ENCODE measurements at places on chromosomes 3 and 15. TPM values are rescaled to one million over a fixed set of nuclear protein-coding genes. Genes with fewer than 3 reads are reported as not detected.

The CTSH gene
- 57.9 TPM for total RNA-seq

The CTDSPL gene
- total RNA-seq = 31.0 TPM

The ANKUB1 gene
- total RNA-seq = 3.3 TPM

The SQOR gene
- 13.3 TPM for total RNA-seq

DNA sequence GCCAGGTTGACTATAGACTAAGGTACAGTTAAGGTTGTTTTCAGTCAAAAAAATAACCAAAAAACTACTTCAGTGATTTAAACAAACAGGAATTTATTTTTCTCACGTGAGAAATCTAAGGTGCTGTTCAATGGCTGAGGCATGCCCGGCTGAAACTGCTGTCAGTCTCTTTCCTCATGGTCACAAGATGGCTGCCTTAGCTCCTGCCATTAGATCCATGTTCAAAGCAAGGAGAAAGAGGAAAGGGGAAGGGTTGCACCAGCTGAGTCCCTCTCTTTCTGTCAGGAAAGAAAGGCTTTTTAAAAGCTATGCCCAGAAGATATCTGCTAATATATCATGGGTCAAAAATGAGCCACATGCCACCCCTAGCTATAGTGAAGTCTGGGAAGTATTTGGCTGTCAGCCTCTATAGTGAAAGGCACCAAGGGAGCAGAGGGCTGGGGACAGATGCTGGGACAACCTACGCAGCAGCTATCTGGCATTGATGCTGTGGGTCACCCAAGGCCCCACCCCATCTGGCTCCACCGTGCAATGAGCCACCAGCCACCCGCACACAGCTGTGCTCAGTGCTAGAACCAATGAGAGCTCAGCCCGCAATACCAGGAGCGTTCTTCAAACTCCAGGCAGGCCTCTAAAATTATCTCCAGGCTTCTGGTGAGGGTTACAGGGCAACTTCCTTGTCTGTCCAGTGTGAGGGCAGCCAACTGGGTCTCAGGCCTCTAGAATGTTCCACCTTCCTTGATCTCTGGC, 64.7 kb upstream of the GATA2 start:
- no peaks in the 10 kb centered on the region for H3K36me3 ChIP-seq
- peaks cover 26% of the 10 kb centered on the region for H3K27me3 ChIP-seq
- DNase-seq = no peak
- no peak overlapping the region for H3K4me3 ChIP-seq
- no peak overlapping the region for H3K27ac ChIP-seq
- peaks cover 14% of the 10 kb centered on the region for H3K4me1 ChIP-seq

DNA sequence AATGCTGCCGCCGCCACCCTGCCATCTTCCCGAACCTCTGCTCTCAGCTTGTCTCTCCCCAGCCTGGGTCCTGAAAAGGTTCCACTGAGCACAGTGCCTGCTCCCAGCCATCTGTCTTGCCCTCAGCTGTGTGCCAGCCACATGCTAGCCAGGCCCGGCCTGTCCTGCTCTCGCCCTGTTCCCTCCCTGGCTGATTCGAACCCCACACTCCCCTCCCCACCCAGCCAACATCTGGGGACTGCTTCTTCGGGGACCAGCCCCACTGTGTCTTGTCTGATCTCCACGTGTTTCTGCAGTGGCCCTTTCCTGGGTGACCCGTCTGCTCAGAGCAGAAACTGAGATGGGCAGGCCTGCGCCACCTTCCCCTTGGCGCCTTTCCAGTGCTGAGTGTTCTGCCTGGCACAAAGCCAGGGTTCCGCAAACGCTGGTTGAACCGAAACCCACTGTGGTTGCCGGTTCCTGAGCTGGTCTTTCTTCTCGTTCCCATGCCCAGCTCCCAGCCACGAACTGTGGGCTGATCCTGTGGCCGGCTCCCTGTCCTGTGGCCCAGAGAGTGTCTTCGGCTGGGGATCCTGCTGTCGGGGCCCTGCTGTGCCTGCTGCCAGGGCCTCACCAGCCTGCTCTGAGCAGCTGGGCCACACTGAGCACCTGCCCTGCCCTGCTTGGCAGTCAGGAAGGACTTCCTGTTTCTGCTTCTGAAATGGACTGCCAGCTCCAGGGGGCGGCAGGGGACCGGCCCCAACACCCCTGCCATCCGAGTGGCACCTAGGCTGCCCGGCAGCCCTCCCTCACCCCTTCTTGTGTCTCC, 62.7 kb upstream of the KLF13 start:
- no peaks in the 10 kb centered on the region for H3K27me3 ChIP-seq
- DNase-seq = no peak
- peaks cover 41% of the 10 kb centered on the region for H3K4me1 ChIP-seq
- H3K36me3 ChIP-seq = no peaks in the 10 kb centered on the region
- H3K4me3 ChIP-seq = no peak overlapping the region

DNA sequence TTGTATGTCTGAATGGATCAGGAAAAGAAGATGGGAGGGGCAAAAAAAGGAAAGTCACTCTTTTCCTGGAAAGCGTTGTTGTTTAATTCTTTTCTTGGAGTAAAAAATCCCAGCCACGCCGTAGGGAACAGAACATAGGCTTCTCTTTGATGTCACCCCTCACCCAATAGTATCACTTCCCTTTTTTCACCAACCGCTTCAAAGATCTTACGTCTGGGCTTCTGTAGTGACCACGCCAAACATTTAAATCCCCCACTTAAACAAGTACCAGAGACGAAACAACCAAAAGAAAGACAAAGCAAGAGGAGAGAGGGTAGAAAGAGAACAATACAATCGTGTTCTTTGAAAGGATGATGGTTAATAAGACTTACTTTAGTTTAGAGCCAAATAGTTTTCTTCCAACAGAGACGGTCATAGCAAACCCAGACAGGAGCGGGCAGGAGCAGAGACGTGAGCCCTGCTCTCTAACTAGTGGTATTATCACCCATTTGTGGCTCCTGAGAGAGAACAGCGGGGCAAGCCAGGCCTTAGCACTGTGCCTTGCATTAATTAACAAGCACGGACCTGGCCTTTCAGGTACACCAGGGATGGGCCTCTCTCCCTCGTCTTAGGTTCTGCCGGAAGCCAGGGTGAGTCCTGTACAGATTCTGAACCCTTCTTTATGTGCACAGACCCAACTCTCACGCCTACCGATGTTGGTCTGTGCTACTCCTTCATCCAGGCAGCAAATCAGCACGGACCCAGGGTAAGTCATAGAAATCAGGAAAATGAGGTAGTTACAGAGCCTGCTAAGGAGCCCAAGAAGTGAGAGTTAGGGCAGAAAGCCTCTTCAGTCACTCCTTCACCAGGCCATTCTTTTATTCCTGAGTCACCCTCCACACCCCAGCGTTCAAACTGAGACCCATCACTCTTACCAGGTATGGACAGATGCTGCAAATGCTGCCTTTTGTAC, 28.2 kb upstream of the BCL6 start:
- no peaks in the 10 kb centered on the region for H3K4me1 ChIP-seq
- DNase-seq = no peak
- no peaks in the 10 kb centered on the region for H3K36me3 ChIP-seq
- no peaks in the 10 kb centered on the region for H3K27me3 ChIP-seq
- H3K27ac ChIP-seq = no peak overlapping the region

DNA sequence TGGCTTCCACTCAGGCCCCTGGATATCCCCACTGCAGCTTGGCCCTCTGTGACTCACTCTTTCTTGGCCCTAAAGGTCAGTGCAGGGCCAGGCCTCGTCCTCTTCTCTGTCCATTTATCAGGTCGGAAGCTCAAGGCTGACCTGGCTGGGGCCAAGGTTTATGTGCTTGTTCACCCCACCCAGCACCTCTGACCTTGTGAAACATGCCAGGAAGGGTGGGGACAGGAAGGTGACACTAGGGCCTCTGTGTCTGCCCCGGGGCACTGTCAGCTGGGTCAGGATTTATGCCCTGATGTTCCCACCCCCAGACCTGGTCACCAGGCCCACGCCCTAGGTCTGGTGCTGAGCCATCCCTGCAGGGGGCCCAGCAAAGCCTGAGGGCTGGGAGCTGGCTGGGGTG, 103.8 kb downstream of the FBLN2 start:
- peaks cover 47% of the 10 kb centered on the region for H3K4me1 ChIP-seq
- H3K4me3 ChIP-seq = no peak overlapping the region
- no peaks in the 10 kb centered on the region for H3K27me3 ChIP-seq
- DNase-seq = no peak
- no peaks in the 10 kb centered on the region for H3K36me3 ChIP-seq

GRCh38 chr3:124227150-124227630, 235.3 kb upstream of the ROPN1 start:
- no peak overlapping the region for H3K4me3 ChIP-seq
- DNase-seq = no peak
- peaks cover 7% of the 10 kb centered on the region for H3K4me1 ChIP-seq
- H3K27me3 ChIP-seq = no peaks in the 10 kb centered on the region
- no peak overlapping the region for H3K27ac ChIP-seq

GRCh38 chr3:90145094-90145860, 1037.9 kb downstream of the EPHA3 start:
- no peaks in the 10 kb centered on the region for H3K36me3 ChIP-seq
- DNase-seq = no peak
- no peaks in the 10 kb centered on the region for H3K4me1 ChIP-seq
- H3K27ac ChIP-seq = no peak overlapping the region
- H3K4me3 ChIP-seq = no peak overlapping the region

DNA sequence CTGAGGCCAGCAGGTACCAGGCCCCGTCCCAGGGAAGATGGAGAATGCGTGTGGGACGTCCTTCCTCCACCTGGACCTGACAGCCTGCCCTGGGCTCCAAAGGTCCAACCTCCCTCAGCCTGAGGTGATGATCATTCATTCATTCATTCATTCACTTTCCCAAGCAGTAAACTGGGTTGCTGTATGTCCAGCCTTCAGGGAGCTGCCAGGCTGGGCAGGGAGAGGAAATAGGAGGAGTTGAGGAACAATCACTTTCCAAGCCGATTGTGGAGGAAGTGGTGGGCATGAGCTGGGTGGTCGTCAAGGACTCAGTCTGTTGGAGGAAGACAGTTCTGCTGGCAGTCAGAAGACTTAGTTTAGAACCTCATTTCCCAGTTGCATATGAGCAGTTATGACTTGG, 10.2 kb upstream of the CCDC33 start:
- H3K4me1 ChIP-seq = peaks cover 59% of the 10 kb centered on the region
- no peak for DNase-seq
- no peak overlapping the region for H3K27ac ChIP-seq
- H3K36me3 ChIP-seq = no peaks in the 10 kb centered on the region
- peaks cover 2% of the 10 kb centered on the region for H3K27me3 ChIP-seq

DNA sequence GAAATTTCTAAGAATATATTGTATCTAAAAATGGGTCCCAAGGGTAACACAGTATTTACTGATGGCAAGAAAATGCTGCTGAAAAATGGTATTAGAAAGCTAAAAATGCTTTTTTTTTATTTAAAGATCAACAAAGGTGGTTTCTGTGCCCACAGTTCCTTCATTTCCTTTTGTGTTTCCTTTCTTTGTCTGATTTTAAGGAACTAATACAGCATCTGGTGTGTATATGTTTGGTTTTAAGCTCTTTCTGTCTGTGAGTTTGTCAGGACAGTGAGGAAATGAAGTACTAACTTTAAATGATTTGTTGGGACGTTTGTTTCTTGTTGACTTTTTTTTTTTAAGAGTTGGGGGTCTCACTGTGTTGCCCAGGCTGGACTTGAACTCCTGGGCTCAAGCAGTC, 38.2 kb downstream of the RASA2 start:
- no peak overlapping the region for H3K27ac ChIP-seq
- no peak for DNase-seq

DNA sequence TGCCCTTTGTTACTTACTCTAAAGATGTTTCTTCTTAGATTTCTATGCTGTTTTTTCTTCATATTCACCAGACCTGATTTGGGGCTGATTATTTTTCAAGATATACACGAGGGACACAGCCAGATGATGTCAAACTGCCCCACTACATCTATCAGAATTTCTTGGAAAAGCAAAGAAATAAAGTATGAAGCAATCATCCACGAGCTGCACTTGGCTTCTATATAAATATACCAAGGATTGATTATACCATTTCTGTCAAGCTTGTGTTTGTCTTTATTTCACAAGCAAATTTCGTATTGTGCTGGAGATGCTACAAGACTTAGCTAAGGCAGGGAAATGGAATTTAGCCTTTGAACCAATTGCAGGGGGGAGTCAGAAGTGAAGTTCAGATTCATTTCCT, 715.1 kb upstream of the NR2F2 start:
- H3K27me3 ChIP-seq = no peaks in the 10 kb centered on the region
- no peaks in the 10 kb centered on the region for H3K36me3 ChIP-seq
- no peak overlapping the region for H3K27ac ChIP-seq
- no peaks in the 10 kb centered on the region for H3K4me1 ChIP-seq

DNA sequence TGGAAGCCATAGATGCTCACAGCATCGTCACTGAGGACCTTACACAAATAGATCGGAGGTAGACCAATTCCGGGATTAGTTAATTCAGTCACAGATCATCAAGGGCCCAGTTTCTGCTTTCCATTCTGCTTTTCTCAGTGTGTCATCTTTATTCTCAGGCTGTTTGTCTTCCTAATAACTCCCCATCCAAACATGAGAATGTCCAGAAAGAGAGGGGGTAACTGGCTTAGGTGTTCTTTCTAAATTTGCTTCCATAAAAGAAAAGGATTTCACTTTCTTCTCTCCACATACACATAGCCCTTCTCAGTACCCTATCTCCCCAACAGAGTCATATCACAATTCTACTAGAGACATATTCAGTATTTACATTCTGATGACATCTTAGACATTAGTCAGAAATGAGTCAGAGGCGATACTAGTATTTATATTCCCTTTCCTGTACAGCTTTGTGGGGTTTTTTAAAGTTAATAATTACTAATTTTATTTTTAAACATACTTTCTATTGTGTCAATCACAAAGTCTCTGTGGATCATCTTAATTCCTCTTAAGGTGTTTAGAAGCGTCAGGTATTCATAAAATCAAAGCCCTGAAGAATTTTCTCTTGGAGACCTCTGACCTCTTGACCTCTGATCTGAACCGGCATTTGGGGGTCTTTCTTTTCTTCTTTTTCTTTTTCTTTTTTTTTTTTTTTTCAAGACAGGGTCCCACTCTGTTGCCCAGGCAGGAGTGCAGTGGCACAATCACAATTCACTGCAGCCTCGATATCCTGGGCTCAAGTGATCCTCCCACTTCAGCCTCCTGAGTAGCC, 24.3 kb upstream of the IL12A start:
- no peaks in the 10 kb centered on the region for H3K27me3 ChIP-seq
- H3K4me3 ChIP-seq = no peak overlapping the region
- no peak overlapping the region for H3K27ac ChIP-seq
- DNase-seq = no peak
- no peaks in the 10 kb centered on the region for H3K4me1 ChIP-seq

GRCh38 chr3:15268033-15268631, 62.1 kb downstream of the CAPN7 start:
- peaks cover 8% of the 10 kb centered on the region for H3K4me1 ChIP-seq
- H3K27ac ChIP-seq = no peak overlapping the region
